HT-29 (cell line): ENCODE measurements at places on chromosomes 5 and 9. TPM values are rescaled to one million over a fixed set of nuclear protein-coding genes. Genes with fewer than 3 reads are reported as not detected.

The APBB3 gene
- total RNA-seq, result 12.1 and 19.5 TPM in 2 replicates

The PCDHGB4 gene
- total RNA-seq, result 0.05 TPM in 1 of 2 replicates, not detected in the other

The SOHLH1 gene
- total RNA-seq, result not detected in 2 replicates

The STK32A gene
- not detected in 2 replicates for total RNA-seq

The SUSD3 gene
- 1.6 and 4.5 TPM in 2 replicates for total RNA-seq

The ADAMTSL2 gene
- 0.16 and 0.25 TPM in 2 replicates for total RNA-seq

The CEP72 gene
- 31.5 and 42.4 TPM in 2 replicates for total RNA-seq

The CCL21 gene
- total RNA-seq, result not detected in 2 replicates

The ROPN1L gene
- not detected in 2 replicates for total RNA-seq

The TEX48 gene
- not detected in 2 replicates for total RNA-seq

The PAEP gene
- total RNA-seq, result not detected in 2 replicates

The PPP2R2B gene
- 0.03 and 0.08 TPM in 2 replicates for total RNA-seq

The OTP gene
- total RNA-seq, result not detected in 2 replicates

The ADCY2 gene
- total RNA-seq, result not detected in 2 replicates

The SLIT3 gene
- total RNA-seq, result not detected in 2 replicates

The SPAAR gene
- 0.23 TPM in 1 of 2 replicates, not detected in the other for total RNA-seq

The BHMT gene
- not detected in 2 replicates for total RNA-seq

The EPB41L4B gene
- 8.2 and 10.1 TPM in 2 replicates for total RNA-seq

The BARHL1 gene
- total RNA-seq, result not detected in 2 replicates

The PCDHB11 gene
- 0.23 TPM in 1 of 2 replicates, not detected in the other for total RNA-seq

The MSX2 gene
- total RNA-seq, result 2.0 and 5.1 TPM in 2 replicates

The TPRN gene
- 63.1 and 66.3 TPM in 2 replicates for total RNA-seq

The PDE6A gene
- not detected in 2 replicates for total RNA-seq

The EQTN gene
- total RNA-seq, result 0.18 TPM in 1 of 2 replicates, not detected in the other

The BDP1 gene
- total RNA-seq, result 15.4 and 19.3 TPM in 2 replicates

The SLCO4C1 gene
- not detected in 2 replicates for total RNA-seq

The MARCHF11 gene
- not detected in 2 replicates for total RNA-seq

The CBY3 gene
- not detected in 2 replicates for total RNA-seq

The CATSPER3 gene
- not detected in 2 replicates for total RNA-seq

The ORM1 gene
- not detected in 2 replicates for total RNA-seq

The TAF1L gene
- under 0.01 TPM in 1 of 2 replicates, not detected in the other for total RNA-seq
